ENCODE measurements at places on chromosomes 6 and 20.

DNA sequence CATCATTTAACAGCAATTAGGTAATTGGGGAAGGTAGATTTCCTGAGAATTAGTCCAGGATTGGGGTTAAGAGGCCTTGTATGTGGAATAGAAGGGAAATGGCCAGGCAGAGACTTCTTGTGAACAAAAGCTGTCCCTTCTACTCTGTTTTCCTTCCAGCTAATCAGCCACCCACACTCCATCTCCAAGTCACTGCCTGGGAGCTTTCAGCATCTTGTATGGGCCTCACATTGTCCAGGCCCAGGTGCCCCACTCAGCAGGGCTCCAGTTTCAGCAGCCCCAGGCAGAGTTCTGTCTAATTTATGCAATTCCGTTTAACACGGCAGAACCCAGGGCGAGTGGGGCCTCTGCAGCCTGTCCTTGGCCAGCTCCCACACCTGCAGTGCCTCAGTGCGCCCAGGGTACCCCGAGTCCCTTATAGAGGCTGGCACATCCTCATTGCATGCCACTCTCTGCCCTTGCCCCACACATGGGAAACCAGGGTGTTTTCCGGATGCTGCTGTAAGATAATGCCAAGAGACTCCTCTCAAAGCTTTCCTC lies 113.0 kb downstream of the EDN3 start:
- DNase-seq, result no peak

- DNase-seq, result no peak
Measured at GRCh38 chr20:19338960-19339359, 126.5 kb downstream of the SLC24A3 start.

- no peak for DNase-seq
Measured at GRCh38 chr6:138597336-138597735, 98.0 kb upstream of the NHSL1 start.

DNA sequence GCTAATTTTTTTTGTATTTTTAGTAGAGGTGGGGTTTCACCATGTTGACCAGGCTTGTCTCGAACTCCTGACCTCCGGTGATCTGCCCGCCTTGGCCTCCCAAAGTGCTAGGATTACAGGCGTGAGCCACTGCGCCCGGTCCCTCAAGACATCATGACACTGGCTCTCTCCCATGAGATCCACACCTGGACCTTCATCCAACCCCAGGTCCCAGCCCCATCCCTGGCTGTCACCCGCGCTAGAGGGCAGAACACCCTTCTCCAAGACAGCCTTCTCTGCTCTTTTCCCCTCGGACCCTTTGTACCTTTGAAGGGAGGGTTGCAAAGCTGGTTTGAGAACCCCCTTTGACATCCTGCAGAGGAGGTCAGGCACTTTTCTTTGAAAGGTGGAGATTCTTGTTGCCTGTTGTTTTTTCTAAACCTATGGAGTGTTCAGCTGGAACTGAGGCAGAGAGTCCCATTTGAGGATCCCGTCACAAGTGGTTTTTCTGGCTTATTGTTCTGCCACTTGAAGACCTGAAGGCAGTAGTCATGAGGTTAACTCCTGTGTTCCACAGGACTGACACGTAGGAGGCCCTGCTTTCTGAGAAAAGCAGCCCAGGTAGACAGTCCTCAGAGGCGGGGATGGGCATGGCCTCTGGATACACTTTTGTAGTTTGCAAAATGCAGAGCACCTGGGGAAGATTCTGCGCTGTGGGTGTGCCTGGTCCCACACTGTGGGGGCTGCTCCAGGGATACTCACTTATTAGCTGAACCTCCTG lies 171.1 kb upstream of the SNX9 start:
- DNase-seq, result no peak

DNA sequence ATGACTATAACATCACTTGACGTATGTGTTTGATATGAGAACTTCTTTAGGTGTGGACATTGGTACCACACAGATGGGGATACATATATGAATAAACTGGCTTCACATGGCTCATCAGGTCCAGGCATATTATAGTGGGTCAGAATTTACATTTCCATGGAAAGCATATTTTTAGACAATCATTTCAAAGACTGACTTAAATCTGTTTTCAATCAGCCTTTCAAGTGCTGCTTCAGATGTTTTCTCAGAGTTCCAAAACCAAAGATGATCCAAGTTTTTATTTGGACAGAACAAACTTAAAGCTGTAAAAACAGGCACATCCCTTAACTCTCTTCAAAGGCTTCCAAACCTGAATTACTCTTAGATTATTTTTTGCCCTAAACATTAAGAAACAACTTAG lies 88.1 kb downstream of the PRSS35 start:
- no peak for DNase-seq

GRCh38 chr6:55833284-55833683 lies 42.1 kb downstream of the BMP5 start:
- DNase-seq, result no peak

- DNase-seq, result no peak
Measured at GRCh38 chr20:2023151-2023550, 29.3 kb upstream of the PDYN start.

- DNase-seq, result no peak
Measured at GRCh38 chr6:44800784-44801592, 413.5 kb downstream of the CDC5L start.

DNA sequence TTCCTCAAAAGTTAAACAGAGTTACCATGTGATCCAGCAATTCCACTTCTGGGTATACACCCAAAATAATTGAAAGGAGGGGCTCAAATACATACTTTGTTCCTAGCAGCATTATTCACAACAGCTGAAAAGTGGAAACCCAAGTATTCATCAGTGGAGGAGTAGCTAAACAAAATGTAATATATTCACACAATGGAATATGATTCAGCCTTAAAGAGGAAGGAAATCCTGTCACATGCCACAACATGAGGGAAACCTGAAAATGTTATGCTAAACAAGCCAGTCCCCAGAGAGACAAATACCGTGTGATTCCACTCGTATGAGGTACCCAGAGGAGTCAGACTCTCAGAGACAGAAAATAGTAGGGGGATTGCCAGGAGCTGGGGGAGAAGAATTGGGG lies 44.5 kb downstream of the PXDC1 start:
- DNase-seq, result no peak

GRCh38 chr6:17392978-17393891 lies at the start of gene CAP2:
Gene CAP2 (plus strand): TSS chr6:17393595. CDS start chr6:17421556, 27,961 bp downstream.
- no peak for DNase-seq

GRCh38 chr6:116663308-116663707 lies 5.3 kb downstream of the ZUP1 start:
- DNase-seq, result no peak

DNA sequence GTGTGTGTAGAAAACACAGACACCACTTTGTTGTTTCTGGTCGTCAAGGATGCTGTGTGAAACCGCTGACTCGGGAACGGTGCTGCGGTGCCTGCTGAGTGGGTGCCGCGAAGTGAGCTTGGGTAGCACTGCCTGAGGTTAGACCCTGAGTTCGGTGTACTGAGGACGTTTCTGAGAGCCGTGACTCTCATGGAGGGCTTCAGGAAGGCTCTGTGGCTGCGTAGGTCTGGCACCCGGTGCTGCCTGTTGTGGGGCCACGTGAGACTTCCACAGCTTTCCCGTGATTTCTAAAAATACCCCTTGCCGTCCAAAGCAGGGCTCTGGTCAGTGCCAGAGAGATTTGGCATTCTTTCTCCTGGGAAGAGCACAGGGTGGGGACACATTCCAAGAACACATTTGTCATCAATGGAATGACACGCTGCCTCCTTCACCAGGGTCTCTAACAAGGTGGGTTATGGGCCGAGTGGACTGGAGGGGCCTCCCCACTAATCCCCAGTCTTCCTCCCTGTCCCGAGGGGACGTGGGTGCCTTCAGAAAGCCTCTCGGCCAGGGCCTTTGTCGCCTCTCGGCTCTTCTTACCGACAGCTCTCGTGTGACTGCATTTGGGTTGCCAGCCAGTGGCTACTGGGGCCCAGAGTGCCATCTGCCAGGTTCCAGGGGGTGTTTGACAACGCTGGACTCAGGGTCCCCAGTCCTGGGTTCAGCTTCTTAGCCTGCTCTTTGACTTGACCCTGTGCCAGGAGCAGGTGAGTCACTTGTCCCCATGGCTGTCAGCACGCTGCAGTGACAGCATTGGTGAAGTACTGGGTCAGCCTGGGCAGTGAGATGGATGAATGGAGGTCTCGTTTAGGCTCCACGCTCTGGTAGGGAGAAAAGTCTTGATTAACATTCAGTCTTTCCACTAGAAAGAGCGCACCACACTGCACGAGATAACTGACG lies 62.2 kb downstream of the SYNJ2 start:
- no peak for DNase-seq

GRCh38 chr6:41739041-41739440 lies 3.6 kb upstream of the TFEB start:
- no peak for DNase-seq

DNA sequence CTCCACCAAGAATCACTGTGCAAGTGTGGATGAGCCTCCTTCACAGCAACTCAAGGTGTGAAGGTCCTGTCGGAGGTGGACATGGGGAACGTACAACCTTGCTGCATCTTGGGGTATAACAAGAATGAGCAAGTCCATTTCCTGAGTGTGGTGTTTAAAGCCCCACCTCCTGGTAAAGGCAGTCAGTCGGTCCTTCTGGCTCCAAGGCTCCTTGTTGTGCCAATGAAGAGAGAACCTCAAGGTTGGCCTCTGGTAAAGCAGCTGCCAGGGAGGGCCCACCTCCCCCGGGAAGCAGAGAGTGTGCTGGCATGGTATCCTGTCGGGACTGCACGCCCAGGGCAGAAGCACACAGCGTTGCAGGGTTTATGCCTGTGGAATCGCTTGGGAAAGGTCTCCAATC lies 12.4 kb upstream of the MAS1 start:
- no peak for DNase-seq

DNA sequence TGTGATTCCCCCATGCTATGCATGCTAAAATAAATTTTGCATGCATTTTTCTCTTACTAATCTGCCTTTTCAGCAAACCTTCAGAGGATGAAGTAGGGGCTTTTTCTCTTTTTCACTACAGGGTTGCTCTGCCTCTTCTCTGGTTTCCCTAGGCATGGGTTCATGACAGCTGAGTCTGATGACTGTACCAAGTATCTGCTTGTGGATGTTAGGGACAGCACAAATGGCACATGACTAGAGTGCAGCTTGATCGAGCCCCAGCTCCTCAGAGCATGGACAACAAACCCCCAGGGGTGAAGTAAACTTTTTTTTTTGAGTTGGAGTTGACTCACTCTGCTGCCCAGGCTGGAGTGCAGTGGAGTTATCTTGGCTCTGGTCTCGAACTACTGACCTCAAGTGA lies 57.1 kb upstream of the GCM1 start:
- DNase-seq, result no peak

- DNase-seq, result no peak
Measured at GRCh38 chr6:136344420-136344819, 54.8 kb upstream of the BCLAF1 start.

GRCh38 chr6:39189915-39190544 lies 39.2 kb downstream of the KCNK5 start:
- no peak for DNase-seq

Measured in T-helper 22 cell (primary cell).